ENCODE measurements at places on chromosomes 4 and X. TPM values are rescaled to one million over a fixed set of nuclear protein-coding genes. Genes with fewer than 3 reads are reported as not detected.

The HSFX4 gene
- polyA plus RNA-seq: not detected

The EPGN gene
- polyA plus RNA-seq: not detected

DNA sequence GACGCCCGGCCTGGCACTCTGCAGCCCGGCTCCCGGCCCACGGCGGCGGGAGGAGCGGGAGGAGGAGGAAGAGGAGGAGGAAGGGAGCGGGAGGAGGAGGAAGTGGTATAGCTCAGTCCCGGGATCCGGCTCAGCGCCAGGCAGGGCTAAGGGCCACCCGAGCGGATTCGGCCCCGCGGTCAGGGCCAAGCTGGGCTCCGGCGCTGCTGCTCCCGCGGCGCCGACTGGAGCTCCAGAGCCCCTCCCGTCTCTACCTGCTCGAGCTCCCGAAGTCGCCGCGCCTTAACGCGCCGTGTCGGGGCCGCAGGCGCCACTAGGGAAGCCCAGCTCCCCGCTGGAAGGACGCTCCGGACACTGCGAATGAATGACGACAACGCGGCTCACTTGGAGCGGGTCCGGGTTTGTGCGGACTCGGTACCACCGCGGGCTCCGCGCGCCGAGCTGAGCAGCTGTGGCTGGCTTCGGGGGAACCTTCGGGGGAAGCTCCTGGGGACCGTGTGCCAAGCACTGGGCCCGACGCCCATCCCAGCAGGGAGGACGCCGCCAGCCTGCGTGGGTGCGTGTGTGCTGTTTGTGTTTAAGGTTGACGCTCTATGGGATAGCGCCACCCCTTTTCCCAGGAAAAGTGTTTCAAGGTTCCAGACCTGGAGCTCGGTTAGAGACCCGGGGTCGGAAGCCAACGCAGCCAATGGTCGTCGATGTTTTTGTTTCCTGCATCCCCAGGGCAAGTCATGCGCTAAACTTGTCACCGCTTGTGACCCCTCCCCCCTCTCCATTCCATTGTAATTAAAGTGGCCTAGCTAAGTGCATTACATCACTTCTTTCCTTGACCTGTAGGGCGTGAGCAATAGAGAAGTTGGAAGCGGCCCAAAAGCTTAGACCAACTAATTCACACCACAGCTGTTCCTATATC is at the start of gene TBC1D9:
Gene TBC1D9, minus strand, starts transcription at position 67 of the 913 bp plus-strand sequence. CDS start 340 bp downstream, outside the sequence.
- no peak within 1 kb of the TSS for H3K27ac ChIP-seq
- no peaks in the 10 kb centered on the region for H3K36me3 ChIP-seq
- no peak within 1 kb of the TSS for H3K4me3 ChIP-seq
- no peak for DNase-seq
- no peaks in the 10 kb centered on the region for H3K4me1 ChIP-seq
- H3K27me3 ChIP-seq: peaks cover 24% of the 10 kb centered on the region

DNA sequence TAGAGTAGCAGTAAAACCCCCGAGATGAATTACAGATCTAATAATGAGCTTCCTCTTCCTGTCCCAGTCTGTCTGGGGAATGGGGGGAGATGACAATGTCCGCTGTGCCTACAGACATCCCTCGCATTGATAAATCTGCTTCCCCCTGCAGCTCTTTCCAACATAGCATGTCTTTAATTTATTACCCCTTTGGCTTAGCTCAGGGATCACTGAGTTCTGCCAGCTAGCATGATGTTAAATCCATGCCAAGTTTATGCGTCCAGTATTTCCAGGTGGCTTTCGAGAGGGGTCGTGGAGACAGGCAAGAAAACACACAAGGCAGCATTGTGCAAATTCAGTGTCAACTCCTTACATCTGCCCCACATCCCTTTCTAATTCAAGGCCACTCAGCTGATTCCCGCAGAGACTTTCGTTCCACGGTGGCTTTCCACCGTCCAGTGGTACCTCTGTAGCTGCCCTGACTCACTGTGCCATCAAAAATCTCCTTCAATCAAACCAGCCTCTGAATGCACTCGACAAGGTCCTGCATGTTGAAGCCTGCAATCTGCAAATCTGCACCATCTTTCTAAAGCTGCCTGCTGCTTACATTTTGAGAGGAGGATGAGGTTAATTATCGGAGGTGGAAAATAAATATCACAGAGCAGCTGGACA is 75.1 kb downstream of the MXRA5 start:
- no peak overlapping the region for H3K4me3 ChIP-seq
- no peaks in the 10 kb centered on the region for H3K4me1 ChIP-seq
- DNase-seq: no peak
- H3K36me3 ChIP-seq: no peaks in the 10 kb centered on the region
- no peak overlapping the region for H3K27ac ChIP-seq
- H3K27me3 ChIP-seq: no peaks in the 10 kb centered on the region

The ZNF280C gene
- 3.6 TPM for polyA plus RNA-seq

DNA sequence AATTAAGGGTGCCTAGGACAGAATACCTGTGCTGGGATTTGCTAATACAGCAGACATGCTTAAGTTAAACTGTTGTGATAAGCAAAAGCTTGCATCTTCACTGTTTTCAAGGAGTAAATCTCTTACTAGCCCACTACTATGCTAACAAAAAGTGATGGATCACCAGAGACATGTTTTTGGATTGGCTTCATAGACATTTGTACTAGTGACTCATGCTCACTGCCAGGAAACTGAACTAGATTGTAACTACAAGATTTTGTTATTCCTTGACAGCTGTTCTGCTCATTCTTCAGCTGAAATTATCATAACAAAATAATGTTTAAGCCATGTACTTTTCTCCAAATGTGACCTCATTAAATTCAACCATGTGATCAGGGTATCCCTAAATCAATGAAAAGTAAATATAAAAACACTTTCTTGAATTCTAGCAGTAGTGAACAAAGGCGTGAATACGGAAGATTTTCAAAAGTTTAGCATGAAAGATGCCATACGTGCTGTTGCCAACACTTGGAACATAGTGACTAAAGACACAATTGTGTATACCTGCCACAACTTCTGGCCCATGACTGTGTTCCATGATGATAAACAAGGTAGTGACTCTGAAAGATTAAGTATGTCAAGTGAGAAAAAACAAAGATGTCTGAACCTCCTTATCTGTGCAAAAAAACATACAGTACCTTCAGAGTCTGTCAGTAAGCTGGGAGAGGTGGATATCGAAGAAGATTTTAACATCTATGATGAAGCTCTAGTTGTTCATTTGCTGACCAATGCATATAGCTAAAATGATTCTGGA is 154.0 kb downstream of the BTC start:
- no peaks in the 10 kb centered on the region for H3K36me3 ChIP-seq
- DNase-seq: no peak
- H3K27ac ChIP-seq: no peak overlapping the region
- no peak overlapping the region for H3K4me3 ChIP-seq

GRCh38 chr4:177579649-177580048 is 137.4 kb upstream of the AGA start:
- no peak for DNase-seq
- H3K27ac ChIP-seq: no peak overlapping the region
- no peaks in the 10 kb centered on the region for H3K36me3 ChIP-seq
- no peaks in the 10 kb centered on the region for H3K4me1 ChIP-seq

The HS6ST2 gene
- not detected for polyA plus RNA-seq

The IQCM gene
- not detected for polyA plus RNA-seq

- no peak for DNase-seq
- H3K36me3 ChIP-seq: no peaks in the 10 kb centered on the region
- no peaks in the 10 kb centered on the region for H3K4me1 ChIP-seq
- H3K4me3 ChIP-seq: no peak overlapping the region
Measured at GRCh38 chr4:185246453-185246852, 37.1 kb downstream of the SNX25 start.

DNA sequence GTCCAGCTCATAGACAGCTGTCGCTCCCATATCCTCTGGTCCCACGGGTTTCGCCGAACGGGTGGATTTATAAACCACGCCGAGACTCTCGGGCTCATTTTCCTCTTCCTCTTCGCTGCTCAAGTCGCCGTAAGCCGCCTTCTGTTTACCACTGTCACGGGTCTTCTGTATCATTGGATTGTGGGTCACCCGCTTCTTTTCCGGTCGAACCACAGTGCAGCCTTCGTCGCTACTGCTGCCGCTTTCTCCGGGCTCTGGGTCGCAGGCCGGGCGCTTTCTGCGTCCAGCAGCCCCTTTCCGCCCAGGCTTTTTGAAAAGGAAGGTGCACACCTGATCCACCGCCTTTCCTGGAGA is 311 bp downstream of the RNF113A start:
- peak overlapping the region; percentile 99 for H3K27ac ChIP-seq
- DNase-seq: no peak
- H3K27me3 ChIP-seq: no peaks in the 10 kb centered on the region
- H3K36me3 ChIP-seq: peaks cover 31% of the 10 kb centered on the region
- H3K4me3 ChIP-seq: peak overlapping the region; percentile 94

GRCh38 chr4:16083241-16084191 is at the start of gene PROM1:
PROM1 (minus strand) TSS chr4:16084023; CDS start chr4:16075906, 8,117 bp downstream.
- H3K27me3 ChIP-seq: peaks cover 31% of the 10 kb centered on the region
- H3K27ac ChIP-seq: no peak within 1 kb of the TSS
- H3K36me3 ChIP-seq: no peaks in the 10 kb centered on the region
- H3K4me1 ChIP-seq: no peaks in the 10 kb centered on the region
- DNase-seq: no peak
- no peak within 1 kb of the TSS for H3K4me3 ChIP-seq

- peak; percentile 76 for DNase-seq
- peaks cover 21% of the 10 kb centered on the region for H3K36me3 ChIP-seq
- H3K4me1 ChIP-seq: peaks cover 12% of the 10 kb centered on the region
- peak overlapping the region; percentile 53 for H3K4me3 ChIP-seq
- no peaks in the 10 kb centered on the region for H3K27me3 ChIP-seq
Measured at GRCh38 chrX:131830400-131831184, 192.5 kb upstream of the STK26 start.

The GUCY1B1 gene
- polyA plus RNA-seq: not detected
